ENCODE measurements at places on chromosomes 7 and 10.

DNA sequence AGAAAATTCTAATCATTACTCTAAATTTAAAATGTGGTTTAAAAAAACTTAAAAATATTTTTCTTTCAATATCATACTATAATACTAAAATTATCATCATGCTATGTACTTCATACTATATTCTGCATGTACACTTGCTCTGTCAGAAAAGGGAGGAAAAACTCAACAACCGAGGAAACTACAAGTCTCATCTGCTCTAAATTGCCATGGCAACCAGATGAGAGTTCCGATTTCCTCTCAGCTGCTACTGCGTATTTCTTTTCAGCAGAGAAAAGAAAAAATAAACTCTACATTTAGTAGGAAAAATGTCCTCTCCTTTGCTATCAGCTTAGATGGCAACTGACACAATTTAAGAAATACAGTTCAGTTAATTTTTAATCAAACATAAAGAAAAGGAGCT is 178.9 kb downstream of the SRPK2 start:
- no peak for DNase-seq

DNA sequence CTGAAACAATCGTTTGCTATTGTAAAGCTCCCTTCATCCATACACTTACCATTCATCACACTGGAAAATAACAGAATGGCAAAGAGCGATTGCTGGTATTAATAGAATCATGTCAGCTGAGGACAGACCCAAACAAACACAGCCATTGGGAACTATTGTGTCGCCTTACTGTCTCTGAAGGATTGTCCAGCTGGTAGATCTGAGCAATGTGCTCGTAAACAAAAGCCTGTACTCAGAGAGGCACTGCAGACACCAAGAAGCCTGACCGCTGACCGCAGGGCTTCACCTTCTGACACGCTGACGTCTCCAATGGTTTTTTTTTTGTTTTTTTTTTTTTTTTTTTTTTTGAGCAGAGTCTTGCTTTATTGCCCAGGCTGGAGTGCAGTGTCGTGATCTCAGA is 151.0 kb upstream of the FRMD4A start:
- no peak for DNase-seq

DNA sequence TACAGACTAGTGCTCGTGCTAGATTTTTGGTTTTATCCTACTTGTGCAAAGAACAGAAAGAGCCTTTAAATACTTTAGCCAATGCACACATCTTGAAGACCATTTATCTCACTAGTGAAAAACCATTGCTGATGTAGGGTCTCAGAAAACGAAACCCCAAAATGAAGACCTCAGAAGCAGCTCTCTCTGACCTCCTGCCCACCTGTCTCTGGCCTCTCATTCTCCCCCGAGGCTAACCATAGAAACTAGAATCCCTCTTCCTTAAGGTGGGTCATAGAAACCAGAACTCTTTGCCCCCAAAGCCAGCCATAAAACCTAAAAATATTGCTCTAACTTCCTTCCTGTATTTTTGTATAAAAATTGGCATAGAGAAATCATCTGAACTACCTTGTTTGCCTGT is 112.2 kb downstream of the KIF20B start:
- DNase-seq = no peak

- no peak for DNase-seq
Observed at GRCh38 chr10:95544783-95545500, 16.2 kb downstream of the SORBS1 start.

DNA sequence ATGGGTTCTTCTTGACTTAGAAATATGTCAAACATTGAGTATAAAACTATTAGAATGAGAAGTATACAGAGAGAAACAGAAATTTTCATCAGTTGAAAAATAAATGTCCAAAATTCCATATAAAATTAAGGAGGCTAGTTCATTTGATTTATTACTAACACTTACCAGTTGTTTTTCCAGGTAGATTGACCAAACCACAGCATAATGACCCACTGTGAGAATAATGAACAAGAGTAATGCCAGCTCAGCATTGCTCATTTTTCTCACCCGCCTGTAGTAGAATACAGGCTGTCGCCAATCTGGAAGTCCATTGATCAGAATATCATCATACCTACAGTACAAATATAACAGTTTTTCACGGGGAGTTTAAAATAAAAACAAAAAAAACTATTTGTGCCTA is 82.9 kb downstream of the DNAJC1 start:
- DNase-seq = no peak

DNA sequence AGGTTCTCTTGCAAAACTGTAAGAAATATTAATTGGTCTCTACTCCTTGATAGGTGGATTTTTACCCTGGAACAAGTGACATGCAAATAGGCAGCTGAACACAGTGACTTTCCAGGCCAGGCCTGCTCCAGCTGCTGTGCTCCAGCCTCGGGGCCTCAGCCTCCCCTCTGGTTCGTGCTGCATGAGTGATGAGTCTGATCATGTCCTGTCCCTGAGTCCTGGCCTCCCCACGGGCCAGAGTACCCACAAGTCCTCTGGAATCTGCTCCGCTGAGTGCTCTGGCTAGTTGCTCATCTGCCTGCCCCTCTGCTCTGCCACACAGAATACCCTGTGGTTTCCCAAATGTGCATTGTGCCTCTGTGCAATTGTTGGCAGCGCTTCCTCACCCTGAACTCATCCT is 80.1 kb upstream of the PDZD8 start:
- no peak for DNase-seq

- DNase-seq = no peak
Observed at GRCh38 chr7:71482284-71482683, 350.3 kb downstream of the GALNT17 start.

GRCh38 chr7:14403587-14403986 is 414.1 kb upstream of the ETV1 start:
- no peak for DNase-seq

DNA sequence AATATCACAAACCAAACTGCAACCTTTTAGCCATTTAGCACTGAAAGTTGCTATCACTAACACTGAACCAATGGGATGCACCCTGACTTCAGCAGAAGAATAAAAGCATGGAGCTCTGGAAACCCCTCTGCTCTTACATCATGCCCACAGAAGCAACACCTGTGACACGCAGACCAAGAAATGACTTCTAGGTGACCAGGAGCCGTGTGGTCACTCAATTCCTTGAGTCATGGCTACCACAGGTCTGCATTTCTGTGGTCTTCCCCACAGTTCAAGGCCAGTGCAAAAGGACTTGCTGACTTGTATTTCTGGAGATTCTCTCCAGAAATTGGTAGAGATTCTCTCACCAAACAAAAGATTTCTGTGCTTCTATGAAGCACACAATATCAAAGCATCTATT is 38.3 kb downstream of the NRCAM start:
- DNase-seq = no peak

- DNase-seq = no peak
Observed at GRCh38 chr10:84478151-84478550, 149.8 kb downstream of the CCSER2 start.

GRCh38 chr10:14947268-14947667 is 6.6 kb downstream of the DCLRE1C start:
- no peak for DNase-seq

DNA sequence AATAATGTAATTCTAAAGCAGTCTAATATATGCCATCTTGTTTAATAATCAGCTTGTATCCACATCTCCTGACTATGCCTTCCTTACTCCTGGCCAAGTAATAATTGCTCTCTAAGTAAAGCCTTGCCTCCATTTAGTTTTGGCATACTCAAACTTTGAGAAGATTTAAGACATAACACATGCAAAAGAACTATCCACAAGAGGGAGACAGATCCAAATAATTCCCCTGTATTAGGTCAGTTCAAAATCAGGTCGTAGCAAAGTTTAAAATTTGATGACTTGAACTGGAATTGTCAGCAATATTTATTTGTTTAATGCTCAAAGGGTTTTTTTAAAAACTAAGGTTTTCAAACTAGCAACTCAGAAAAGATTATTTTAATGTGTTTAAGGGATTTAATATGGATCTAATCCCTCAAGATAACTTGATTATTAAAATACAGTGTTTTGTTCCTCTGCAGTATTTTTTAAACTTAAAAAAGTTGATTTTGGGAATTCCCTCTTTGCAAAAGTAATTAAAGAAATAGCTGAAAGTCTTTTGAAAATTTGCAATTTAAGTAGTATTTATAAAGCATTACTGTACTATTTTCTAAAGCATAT is 95.3 kb downstream of the HDAC9 start:
- DNase-seq = no peak

DNA sequence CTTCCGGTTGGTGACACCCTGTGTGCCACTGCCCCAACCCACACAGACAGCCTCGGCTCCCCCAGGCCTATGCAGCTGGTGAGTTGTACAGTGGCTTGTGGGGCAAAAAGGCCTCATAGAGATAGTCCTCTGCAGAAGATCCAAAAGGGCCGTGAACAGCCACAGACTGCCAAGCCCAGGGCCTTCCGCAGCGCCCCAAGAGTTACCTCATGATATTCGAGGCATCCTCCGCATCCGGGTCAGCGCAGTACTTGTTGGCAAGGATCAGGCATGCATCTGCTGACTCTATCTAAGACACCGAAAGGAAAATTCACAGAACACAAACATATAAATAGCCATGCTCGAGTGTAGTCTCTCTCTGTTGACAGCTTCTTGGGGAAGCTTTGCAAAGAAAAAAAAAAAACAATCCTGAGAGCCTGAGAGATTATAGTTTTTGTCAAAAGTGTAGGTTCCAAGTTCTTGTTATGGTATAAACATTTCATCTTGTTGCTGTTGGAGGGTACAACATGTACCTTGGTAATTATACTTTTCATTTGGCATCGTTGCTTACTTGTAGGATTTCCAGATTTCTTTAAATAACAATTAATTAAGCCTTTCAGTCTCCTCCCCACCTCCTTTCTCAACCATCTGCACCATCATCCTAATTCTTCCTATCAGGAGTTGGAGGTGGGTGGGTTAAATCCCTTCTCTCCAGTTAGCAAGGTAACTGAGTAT is 553.0 kb downstream of the KCNMA1 start:
- peak; percentile 7 for DNase-seq

DNA sequence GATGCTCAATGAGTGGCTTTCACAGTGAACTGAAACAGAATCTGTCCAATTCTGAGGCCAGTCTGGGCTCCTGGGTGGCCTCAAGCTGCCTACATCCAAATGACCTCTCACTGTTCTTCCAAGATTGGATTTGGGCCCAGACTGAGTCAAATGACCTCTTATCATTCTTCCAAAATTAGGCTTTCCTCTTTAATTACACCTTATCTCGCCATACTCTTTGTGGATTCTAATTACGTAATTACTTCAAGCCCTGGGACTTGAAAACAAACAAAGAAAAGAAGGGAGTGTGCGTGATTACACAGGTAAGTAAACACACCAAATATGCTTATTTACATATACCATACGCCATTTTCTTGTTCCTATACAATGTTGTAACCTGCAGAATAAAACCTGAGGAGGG is 18.8 kb downstream of the SORBS1 start:
- no peak for DNase-seq

DNA sequence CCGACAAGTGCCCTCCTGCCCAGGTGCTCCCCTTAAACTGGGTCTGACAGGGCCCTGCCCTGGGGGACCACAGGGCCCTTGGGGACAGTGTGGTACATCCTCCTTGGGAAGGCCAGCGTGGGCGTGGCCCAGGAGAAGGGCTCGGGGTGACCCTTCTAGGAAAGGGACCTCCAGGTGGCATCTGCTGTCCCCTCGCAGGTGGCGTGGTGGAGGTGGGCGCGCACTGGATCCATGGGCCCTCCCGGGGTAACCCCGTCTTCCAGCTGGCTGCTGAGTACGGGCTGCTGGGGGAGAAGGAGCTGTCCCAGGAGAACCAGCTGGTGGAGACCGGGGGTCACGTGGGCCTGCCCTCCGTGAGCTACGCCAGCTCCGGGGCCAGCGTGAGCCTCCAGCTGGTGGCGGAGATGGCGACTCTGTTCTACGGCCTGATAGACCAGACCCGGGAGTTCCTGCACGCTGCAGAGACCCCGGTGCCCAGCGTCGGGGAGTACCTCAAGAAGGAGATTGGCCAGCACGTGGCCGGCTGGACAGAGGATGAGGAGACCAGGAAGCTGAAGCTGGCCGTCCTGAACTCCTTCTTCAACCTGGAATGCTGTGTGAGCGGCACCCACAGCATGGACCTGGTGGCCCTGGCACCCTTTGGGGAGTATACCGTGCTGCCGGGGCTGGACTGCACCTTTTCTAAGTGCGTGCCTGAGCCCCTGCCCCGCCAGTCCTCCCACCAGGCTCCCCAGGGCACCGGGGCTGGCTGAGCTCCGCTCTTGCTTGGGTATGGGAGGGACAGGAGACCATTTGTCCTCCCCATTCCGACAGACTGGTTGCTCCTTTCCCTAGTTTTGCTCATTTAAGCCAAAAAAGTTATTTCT is 972 bp downstream of the PAOX start:
- no peak for DNase-seq

DNA sequence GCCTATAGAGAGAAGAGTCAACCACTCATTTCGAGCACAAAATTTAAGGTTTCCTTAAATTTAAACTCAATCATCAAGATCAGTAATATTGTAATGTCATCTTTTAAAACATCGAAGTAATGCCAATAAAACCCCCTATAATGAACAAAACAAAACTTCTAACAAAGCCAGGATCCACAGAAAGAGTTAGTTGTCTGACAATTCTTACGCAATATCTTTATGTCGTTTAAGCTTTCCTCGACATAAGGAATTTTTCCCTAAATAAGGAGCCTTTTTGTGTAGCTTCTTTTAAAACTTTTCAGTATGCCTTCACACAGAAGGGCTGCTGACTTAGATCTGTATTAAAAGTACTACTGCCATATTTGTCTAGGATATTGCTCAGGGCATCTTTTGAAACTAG is 7.5 kb downstream of the EBLN1 start:
- no peak for DNase-seq

DNA sequence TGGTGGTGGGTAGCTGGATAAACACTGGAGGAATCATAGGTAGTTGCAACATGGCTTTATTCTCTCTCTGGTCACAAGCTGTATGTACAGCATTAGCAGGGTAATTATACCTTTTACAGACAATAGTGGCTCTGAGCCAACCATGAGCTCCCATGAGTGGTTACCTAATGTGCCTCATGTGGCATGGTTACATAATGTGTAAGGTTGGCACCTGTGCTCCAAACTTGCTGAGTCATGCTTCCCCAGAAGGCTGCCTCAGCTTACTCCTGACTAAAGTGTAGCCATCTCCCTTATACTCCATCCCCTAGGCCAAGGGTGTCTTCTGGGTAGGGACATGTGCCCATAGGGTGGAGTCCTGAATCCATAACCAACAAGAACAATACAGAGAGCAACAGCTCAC is 345.3 kb upstream of the SEMA3C start:
- no peak for DNase-seq

DNA sequence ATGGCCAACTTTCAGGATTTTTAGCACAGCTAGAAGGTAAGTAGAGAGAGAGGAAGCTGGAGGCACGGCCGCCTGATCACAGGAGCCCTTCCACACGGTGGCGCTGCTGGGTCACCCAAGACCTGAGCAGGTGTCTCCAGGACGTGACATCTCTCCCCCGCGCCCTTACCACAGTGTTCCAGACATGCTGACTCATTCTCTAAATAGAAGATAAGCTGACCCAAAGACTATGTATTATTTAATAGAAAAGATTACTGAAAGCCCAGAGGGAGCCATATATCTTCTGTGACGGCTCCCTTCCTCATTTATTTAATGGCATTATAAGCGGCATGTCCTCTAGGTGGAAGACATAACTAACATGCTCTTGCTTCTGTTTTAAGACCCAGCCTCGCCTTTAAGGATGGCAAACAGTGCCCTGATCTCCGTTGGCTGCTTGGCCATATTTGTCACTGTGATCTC is 26.0 kb upstream of the MALSU1 start:
- no peak for DNase-seq

All from amygdala (tissue), 56 donors.